ENCODE measurements at places on chromosomes 5 and 9. TPM values are rescaled to one million over a fixed set of nuclear protein-coding genes. Genes with fewer than 3 reads are reported as not detected.
A peak's percentile ranks its signal among the peaks of the same experiment; 100 is the strongest.

- no peak for DNase-seq
Measured at GRCh38 chr9:89748831-89749499, 144.2 kb downstream of the GADD45G start.

GRCh38 chr5:29963956-29964355 lies 1229.5 kb upstream of the CDH6 start:
- peak; percentile 5 for DNase-seq

DNA sequence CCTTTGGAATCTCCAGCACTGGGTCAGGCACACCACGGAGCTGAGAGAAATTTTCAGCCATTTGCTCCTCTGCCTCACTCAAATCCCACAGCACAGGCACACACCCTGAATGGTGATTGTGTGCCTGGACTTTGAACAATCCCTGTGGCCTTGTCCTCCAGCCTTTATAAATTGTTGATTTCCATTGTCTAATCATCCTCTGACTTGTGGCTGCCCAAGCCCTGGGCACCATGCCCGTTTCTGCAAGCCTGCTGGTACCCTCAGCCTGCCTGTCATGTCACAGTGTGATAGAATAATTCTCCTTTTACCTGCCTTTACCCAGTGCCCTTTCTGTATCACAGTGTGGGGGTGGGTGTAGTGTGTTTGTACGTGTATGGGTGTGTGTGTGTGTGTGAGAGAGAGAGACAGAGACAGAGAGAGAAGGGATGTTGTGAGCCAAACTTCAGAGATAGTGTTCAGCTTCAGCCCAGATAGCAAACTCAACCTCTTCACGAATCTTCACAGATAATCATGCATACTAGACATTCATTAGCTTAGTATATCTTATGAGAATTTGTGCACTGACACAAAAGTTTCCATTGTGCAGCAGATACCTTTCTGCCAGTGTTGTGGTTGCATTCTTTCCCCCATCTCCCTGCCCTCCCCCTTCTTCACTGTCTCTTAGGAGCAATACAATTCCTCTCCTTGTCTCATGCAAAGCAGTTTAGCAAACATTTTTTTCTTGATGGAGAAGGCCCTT lies 27.8 kb upstream of the SLC44A1 start:
- DNase-seq: no peak

DNA sequence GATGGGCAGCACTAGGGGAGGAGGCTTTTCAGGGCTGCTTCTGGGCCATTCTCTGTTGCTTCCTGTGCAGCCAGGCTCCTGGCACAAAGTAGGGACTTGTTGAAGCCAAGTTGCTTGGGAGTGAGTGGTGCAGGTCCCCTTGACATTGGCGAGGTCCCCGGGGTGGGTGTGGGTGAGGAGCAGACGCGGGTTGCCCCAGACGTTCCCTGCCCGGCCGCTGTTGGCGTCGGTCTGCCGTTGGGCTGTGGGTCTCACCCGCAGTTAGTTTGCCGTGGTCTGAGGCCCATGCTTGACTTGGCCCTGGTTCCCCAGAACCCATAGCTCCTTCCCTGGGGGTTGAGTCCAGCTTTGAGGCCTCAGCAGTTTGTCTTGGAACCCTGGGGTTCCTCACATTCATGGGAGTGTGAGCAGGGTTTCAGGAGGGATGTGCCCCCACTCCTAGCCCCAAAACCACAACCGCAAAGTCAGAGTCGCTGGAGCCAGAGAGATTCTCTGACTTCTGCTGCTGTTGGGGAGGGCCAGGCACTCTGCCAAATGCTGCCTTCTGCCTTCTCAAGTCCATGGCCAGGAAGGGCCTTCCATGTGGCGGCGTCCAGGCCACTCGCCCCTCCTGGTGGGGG lies 77.5 kb downstream of the RXRA start:
- DNase-seq: no peak

DNA sequence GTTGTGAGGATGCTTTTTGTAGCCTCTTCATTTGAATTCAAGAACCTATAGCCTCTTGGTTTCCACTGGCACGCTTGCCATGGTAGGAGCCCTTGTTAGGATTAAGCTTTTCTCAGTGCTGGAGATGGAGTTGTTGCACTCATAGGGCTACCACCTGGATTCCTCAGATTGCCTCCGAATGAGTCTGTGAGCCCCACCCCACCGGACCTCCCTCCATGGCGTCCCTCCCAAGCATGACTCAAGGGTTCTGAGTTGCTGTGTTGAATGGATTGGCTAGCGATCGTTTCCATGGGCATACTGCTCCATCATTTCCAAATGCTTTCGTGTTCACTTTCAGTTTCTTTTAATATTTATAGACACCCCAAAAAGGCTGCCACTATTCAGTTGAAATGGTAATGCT lies 69.9 kb downstream of the DAPK1 start:
- no peak for DNase-seq

- no peak for DNase-seq
Measured at GRCh38 chr5:105806596-105806995, 1864.1 kb downstream of the EFNA5 start.

DNA sequence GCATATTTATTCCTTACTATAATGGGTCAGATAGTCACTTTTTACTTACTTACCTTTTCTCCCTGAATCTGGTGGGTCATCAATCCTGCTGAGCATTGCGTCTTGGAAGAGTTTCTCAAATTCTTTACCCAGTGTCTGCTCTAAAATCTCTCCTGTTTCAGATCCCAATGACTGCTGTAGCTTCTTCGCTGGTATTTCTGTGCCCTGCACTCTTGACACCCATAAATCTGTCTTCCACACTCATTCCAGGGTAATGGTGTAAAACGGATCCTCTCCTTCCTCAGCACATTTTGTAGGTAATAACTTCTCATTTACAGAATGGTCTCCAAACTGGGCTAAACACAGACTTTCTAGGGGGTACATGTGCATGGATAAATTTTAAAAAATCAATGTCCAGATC lies 407.4 kb downstream of the DMAC1 start:
- peak; percentile 88 for DNase-seq

GRCh38 chr5:142609142-142609541 lies 76.7 kb downstream of the FGF1 start:
- no peak for DNase-seq

DNA sequence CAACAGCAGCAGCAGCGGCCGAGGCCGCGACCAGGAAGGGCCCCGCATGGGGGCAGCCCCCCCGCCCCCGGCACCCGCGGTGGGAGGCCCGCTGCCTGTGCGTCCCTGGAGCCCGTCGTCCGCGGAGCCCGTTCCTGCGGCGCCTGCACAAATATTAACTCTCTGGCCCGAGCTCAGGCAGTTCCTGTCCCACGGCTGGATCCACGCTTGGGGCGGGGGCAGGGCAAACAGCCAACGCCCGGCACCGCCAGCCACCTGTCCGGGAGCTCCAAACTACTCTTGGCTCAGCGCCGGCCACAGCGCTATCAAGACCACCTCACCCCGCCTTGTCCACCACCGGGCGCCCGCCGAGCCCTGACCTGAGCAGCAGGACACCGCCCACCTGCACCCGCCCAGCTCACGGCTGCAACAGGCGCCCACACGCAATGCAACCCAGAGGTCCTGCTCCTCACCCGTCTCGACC lies at the start of gene LRRC26:
Gene LRRC26, minus strand, starts transcription at position 156 of the 463 bp plus-strand sequence. Its CDS starts 108 bp downstream, at position 48.
- DNase-seq: no peak

GRCh38 chr9:76729980-76730737 lies 34.1 kb upstream of the PCA3 start:
- no peak for DNase-seq

- DNase-seq: no peak
Measured at GRCh38 chr9:131167146-131167692, 41.8 kb downstream of the NUP214 start.

GRCh38 chr5:10485142-10485795 lies 43.6 kb downstream of the ROPN1L start:
- no peak for DNase-seq

DNA sequence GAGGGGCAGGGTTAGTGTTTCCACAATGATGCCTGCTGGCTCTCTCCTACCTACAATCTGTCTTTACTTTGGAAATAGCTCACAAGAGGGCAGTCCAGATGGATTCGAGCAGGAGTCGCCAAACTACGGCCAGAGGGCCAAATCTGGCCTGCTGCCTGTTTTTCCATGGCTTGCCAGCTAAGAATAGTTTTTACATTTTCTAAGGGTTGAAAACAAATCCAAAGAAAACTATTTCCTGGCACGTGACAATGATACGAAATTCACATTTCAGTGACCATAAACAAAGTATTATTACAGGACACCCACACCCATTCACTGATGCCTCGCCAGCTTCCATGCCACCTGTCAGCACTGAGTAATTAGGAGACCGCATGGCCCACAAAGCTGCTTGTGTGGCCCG lies 162.9 kb upstream of the WWC1 start:
- DNase-seq: no peak

DNA sequence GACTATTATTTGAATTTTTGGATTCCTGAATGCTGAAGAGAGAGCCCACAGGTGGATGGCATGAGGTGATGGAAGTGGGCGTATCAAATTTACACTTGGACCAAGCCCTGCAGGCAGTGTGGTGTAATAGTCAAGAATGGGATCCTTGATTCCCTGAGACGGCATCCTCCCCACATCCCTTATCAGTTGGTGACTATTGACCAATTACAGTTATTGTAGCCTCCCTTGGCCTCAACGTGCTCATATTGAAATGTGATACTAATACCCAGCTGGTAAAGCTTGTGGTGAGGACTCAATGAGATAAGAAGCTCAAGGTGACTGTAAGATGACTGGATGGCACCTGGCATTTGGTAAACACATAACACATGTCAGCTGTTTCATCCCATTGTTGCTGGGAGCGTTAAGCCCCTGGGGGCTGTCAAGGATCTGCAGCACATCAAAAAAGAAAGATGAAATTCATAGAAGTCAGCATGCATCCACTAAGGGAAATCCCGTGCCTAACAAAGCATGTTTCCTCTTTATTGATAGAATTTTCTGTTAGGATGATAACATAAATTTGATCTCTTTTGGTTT lies 65.6 kb upstream of the IRX2 start:
- no peak for DNase-seq

DNA sequence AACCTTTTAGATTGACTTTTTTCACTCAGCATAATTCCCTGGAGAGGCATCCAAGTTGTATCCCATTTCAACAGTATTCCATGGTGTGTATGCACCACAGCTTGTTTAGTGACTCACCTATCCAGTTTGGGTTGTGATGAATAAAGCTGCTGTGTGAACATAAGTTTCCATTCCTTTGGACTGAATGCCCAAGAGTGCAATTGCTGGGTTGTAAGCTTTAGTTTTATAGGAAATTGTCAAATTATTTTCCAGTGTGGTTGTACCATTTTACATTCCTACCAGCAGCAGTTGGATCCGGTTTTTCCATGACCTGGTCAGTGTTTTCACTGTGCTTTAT lies 60.9 kb upstream of the TMED7 start:
- no peak for DNase-seq

- peak; percentile 27 for DNase-seq
Measured at GRCh38 chr9:89923961-89924504, 319.2 kb downstream of the GADD45G start.

GRCh38 chr5:139394123-139394653 lies 716 bp downstream of the PROB1 start:
- peak; percentile 31 for DNase-seq

GRCh38 chr9:83231039-83231438 lies 168.1 kb upstream of the RASEF start:
- no peak for DNase-seq

GRCh38 chr5:36371366-36371765 lies 69.7 kb upstream of the RANBP3L start:
- DNase-seq: no peak

- DNase-seq: no peak
Measured at GRCh38 chr5:121691478-121691877, 160.2 kb upstream of the FTMT start.

DNA sequence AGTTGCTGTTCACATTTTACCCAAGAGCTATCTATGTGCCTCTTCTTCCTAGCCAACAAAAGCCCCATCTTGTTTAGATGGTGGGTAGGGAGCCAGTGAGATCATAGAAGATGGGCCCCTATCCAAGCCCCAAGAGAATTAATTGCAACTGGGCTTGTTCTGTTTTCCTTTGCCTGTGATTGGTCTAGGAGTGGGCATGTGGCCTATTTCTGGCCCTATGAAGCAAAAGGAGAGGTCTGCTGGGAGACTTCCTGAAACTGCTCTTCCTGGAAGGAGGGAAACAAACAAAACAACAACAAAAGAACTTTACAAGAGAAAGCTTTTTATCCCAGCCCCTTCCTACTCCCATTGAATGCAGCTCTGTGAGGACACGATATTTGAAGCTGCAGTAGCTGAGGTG lies 32.5 kb upstream of the ALDOB start:
- DNase-seq: no peak

- no peak for DNase-seq
Measured at GRCh38 chr5:85967681-85968080, 650.1 kb upstream of the COX7C start.

DNA sequence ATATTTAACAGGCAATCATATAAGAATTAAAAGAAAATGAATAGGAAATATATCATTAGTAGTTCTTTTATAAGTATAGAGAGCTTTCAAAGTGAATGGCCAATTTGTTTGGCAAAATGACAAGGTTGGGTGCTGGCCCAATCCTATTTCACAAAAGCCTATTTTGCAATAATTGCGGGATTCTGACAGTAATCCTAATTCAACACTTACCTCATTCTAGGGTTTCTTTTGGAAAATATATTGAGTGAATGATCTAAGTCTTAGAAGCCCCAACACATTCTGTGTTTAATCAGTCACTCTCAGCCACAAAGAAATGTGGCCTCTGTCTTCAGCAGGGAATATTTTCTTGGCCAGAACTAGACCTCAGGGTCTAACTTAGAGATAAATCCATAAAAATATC lies 835.9 kb upstream of the ZNF608 start:
- DNase-seq: no peak

DNA sequence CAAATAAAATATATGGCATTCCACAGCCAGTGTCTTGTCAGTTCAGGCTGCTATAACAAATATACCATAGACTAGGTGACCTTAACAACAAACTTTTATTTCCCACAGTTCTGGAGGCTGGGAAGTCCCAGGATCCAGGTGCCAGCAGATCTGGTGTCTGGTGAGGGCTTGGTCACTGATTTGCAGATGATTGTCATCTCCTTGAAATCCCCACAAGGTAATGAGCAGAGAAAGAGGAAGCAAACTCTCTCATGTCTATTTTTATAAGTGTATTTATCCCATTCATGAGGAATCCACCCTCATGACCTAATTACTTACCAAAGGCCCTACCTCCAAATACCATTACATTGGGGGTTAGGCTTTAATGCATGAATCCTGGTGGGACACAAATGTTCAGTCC lies 663.2 kb downstream of the TLR4 start:
- DNase-seq: no peak

- no peak for DNase-seq
Measured at GRCh38 chr9:137431416-137431931, 8.3 kb downstream of the NOXA1 start.

GRCh38 chr9:89679016-89679415 lies 74.2 kb downstream of the GADD45G start:
- DNase-seq: no peak

The RC3H2 gene
- polyA plus RNA-seq: 56.6 TPM

The GFM2 gene
- polyA plus RNA-seq: 46.8 TPM

The ACOT12 gene
- polyA plus RNA-seq: 0.84 TPM

The ECM2 gene
- 10.5 TPM for polyA plus RNA-seq

The IGFBPL1 gene
- 1.4 TPM for polyA plus RNA-seq

The POU5F2 gene
- polyA plus RNA-seq: 0.06 TPM

The INSL6 gene
- 0.38 TPM for polyA plus RNA-seq

The LCN2 gene
- 1.2 TPM for polyA plus RNA-seq

The PTGDS gene
- polyA plus RNA-seq: 87.9 TPM

The TBC1D2 gene
- 3.9 TPM for polyA plus RNA-seq

The DOCK8 gene
- polyA plus RNA-seq: 12.4 TPM

The ACTBL2 gene
- polyA plus RNA-seq: not detected

The DMGDH gene
- polyA plus RNA-seq: 23.2 TPM

The PPP6C gene
- polyA plus RNA-seq: 51.0 TPM

The C8G gene
- polyA plus RNA-seq: 1.2 TPM
